ENCODE measurements at places on chromosomes 3 and 15.

- DNase-seq = no peak
Measured at GRCh38 chr3:138398791-138399575, 35.4 kb upstream of the ESYT3 start.

- DNase-seq = no peak
Measured at GRCh38 chr3:89957451-89957850, 850.0 kb downstream of the EPHA3 start.

DNA sequence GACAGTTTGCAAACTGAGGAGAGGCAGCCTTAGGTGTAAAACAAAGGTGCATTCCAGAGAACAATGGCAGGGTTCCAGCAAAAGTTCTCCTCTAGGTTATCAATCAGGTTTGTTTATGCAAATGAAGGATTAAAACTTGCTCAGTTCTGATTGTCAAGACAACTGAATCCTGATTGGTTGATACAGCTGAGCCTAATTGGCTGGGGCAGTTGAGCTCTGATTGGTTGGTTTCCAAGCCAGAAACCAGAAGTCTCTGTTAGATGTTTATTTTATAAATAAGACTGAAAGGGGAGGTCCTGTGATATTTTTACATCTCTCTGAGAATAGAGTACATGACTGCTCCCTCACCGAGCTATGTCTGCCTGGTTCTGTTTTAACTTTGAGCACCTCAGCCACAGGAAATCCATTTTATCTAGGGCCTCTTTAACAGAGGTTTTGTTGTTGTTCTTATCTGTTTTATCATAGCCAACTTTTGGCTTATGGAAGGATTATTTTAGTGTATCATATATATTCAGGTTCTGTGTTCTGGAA is 37.8 kb downstream of the PPM1L start:
- no peak for DNase-seq

DNA sequence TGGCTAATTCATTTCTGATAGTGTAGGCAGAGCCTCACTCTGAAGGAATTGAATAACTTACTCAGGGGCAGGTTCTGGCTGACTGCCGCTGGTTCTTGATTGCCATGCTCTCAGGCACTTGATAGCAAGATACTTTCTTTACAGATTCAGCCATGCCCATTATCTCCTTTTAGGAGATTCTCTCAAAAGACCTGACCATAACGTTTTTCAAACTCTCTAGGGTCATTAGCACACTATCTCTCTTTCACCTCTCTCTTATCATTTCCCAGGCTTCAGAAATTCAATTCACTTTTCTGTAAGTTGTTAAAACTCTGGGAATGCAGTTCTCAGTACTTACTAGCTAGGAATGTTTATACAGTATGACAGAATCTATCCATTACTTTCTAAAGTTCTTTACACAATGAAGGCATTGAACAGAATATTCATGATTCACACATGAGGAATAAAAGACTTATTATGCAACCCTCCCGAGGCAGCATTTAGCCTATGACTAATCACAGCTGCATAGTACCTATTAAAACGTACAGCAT is 850.3 kb upstream of the CADM2 start:
- no peak for DNase-seq

- no peak for DNase-seq
Measured at GRCh38 chr3:26104851-26105251, 315.0 kb downstream of the OXSM start.

DNA sequence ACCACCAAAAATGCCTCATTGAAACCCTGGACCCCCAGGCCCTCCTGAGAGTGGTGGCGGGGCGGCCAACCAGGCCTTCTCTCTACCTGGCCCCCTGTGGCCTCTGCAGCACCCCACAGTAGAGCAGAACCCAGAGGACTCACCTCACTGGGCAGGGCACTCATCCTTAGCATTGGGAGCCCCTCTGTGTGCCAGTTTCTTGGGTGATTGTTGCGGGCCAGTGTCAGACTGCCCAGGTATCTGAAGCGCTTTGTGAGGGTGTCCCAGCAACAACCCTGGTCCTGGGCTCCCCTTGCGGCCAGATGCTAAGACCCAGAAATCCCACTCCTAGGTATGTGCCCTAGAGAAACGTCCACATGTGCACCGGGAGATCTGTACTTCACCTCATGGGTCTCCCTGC is 20.7 kb upstream of the MRPS22 start:
- DNase-seq = no peak

DNA sequence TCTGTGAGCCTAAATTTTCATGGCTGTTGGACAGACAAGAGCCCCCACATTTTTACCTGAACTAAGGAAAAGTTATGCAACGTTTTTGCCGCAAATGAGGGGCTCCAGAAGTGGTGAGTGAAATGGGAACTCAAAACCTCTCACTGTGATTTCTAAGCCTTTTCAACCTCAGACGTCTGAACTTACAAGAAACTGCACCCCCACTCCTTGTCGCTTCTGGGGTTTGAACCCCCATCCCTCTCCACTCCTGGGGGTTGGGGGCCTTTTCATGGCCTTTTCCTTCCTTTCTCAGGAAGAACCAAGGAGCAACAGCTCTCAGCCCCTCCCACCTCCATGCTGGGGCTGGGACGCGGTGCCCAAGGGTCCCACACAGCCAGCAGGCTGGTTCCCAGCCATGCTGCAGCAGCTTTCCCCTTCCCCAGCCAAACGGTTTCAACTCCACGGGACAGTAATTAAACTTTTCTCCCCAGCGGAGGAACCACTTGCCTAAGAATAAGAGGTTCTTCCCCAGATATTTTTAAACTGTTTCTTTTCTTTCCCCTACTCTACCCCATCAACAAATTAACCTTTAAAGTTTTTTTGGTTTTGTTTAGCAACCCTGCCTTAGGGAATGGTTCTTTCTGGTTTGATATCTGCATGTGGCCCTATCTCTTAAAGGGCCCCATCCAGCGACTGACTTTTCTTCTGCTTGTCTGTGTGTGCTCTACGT is 387.6 kb upstream of the CBLB start:
- DNase-seq = no peak

DNA sequence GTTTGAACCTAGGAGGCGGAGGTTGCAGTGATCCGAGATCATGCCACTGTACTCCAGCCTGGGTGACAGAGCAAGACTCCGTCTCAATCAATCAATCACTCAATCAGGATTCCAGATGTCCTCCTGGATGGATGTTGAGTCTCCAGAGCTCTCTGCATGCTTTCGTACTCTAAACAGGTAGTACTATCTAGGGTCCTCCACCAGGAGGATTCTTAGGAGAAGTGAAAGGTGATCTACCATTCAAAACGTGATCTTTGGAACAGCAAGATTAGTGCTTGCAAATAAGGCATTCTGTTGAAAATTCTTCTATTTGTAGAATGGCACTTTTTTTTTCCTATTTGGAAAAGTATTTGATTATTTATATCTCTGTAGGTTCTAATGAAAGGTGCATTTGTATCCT is 34.3 kb downstream of the CNOT10 start:
- DNase-seq = no peak

DNA sequence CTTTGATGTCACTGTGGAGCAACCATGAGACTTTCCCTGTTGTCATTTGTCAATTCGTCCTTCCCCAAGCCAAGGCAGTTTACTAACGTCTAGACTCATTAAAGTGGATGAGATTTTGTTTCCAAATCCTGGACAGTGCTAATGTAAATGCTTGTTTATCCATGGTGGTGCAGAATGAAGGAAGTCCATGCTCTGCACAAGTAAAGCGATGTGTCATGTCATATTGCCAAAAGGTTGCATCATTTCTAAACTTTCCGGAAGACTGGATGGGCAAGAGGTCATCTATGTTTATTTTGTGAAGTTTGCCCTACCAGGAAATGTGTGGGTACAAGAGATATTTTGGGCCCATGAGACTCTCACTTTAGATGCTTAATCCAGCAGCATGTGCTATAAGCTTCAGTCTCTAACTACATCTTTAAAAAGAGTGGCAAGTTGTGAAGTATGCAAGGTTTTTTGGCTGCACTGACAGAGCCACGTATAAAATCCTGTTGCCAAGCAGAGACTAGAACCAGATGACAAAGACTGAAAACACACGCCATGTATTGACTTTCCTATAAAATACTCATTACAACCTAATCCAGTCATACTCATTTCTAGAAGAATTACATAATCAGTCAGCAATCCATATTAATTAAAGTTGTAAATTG is 72.1 kb upstream of the FNDC3B start:
- DNase-seq = no peak

DNA sequence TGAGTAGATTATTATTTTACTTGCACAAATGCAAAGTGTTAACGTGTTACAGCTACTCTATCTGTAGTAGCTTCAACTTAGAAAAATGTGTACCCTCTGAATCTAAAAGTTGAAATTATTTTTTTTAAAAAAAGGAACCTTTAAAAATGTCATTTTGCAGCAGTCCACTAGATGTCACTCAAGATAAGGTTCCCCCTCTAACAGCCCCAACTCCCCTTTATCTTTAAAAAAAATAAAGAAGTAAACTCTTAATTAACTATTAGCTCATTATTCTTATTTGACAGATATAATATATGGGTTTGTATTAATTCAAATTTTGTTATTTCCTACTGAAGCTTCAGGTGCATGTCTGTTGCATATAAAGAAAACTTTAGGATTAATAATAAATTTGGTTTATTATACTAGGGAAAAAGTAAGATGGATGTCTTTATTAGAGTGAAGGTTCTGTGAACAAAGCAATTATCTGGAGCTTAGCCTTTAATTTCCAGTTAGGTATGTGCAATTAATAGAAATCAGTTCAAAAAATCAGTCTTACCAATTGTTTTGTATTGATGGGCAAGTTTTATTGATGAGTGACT is 288.5 kb downstream of the VGLL3 start:
- no peak for DNase-seq

- DNase-seq = peak; percentile 53
Measured at GRCh38 chr3:119588112-119588511, 8.8 kb downstream of the ADPRH start.

DNA sequence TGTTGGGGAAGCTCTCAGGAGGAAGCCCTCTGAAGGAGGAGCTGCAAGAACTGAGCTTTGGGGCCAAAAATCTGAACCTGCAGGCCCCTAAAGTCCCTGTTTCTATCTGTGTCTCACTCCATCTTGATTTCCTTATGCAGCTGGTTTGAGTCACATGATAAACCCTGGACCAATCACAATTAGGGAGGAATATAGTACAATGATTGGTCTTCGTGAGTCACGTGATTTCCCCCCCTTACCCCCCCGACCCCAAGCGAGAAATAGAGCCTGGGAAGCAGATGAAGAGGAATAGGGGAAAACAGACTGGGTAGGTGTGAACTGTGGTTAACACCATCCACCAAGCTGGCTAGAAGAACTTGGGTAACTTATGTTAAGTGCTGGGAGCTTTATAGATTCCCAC is 12.9 kb downstream of the CRABP1 start:
- no peak for DNase-seq

GRCh38 chr15:59818336-59818735 is 129.2 kb upstream of the BNIP2 start:
- no peak for DNase-seq

- DNase-seq = no peak
Measured at GRCh38 chr3:32340611-32341365, 50.9 kb upstream of the CMTM7 start.

DNA sequence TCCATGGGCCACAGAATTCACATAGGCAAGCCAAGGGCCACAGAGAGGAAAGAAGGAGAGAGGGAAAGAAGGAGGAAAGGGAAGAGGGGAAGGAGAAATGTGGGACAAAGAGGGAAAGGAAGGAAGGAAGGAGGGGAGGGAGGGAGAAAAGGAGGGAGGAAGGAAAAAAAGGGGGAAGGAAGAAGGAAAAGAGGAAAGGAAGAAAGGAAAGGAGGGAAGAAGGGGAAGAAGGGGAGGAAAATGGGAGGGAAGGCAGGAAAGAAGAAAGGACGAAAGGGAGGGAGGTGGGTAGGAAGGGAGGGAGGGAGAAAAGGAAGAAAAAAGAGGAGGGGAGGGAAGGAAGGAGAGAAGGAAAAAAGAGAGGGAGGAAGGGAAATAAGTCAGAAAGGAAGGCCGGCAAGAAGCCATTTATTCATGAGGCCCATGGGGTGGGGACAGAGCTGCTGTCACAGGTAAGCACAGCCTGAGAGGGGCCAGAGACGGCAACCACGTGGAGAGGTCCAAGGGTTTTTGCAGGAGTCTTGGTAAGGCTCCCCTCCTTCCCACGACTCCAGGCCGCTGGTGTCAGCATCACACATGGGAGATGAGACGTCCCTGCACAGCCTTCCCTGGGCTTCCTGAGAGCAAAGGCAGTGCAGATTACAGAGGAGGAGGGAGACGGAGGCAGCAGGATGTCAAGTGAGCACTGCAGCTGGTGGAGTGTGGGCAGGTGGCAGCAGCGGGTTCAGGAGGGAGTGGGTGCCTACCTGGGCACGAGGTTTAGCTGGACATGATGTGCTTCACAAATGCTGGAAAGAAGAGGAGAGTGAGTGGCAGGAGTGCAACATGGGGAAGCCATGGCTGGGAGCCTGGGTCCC is 5.5 kb downstream of the MYL3 start:
- no peak for DNase-seq

GRCh38 chr3:167304077-167304476 is 76.0 kb downstream of the ZBBX start:
- DNase-seq = no peak

GRCh38 chr15:78904599-78905358 is 32.1 kb downstream of the MORF4L1 start:
- DNase-seq = no peak

GRCh38 chr15:61750271-61751084 is 309.8 kb downstream of the VPS13C start:
- no peak for DNase-seq

DNA sequence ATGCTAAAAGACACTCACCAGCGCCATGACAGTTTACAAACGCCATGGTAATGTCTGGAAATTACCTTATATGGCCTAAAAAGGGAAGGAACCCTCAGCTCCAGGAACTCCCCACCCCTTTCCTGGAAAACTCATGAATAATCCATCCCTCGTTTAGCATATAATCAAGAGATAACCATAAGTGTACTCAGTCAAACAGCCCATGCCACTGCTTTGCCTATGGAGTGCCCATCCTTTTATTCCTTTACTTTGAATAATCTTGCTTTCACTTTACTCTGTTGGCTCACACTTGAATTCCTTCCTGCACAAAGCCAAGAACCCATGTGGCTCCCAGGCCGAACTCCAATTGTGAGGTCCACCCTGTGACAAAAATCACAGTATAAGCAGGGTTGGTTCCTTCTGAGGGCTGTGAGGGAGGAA is 19.1 kb upstream of the FSTL1 start:
- DNase-seq = no peak

GRCh38 chr3:194961571-194961970 is 275.9 kb downstream of the FAM43A start:
- DNase-seq = no peak

DNA sequence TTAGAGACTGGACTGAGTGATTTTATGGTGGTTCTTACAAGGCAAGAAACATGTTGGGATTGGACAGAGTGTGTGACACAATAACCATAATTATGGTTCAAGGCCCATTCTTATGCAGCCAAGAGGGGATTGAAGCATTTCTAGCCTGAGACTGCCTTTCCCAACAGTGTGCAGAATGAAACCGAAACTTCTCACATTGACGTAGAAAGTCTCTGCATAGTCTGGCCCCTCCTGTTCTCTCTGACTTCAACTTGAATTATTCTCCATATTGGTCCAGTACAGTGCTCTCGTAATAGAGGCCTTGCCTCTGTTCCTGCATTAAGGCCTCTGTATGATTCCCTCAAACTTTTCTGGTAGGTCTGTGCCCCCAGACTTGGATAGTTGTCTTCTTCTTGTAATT is 138.3 kb downstream of the DIPK2A start:
- no peak for DNase-seq
